ENCODE measurements at places on chromosomes 7 and 10.

DNA sequence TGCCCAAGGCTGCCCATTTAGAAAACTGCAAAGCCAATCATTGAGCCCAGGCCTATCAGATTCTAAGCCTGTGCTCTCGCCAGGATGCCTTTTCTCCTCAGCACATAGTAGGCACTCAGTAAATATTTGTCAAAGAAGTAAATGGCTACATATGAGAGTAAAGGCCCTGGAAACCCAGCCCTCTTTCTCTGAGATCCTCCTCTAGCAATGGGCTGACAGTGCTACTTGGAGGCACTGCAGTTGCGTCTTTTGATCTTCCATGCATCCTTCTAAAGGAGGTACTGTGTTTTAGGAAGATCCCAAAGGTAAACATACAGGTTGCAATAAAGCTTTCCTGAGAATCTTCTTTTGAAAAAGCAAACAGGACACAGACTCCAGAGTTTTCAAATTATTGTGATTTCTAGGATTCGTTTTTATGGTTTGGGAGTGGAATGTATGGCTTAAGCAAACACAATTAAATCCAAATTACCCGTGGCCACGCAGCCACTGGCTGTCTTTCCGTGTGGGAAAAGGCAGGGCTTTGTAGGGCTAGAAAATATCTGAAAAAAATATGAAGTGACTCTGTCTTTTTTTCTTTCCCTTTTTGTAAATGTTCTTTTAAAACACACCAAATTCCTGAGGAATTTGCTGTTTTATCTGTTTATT lies 151.3 kb upstream of the BMPER start:
- DNase-seq, result no peak

DNA sequence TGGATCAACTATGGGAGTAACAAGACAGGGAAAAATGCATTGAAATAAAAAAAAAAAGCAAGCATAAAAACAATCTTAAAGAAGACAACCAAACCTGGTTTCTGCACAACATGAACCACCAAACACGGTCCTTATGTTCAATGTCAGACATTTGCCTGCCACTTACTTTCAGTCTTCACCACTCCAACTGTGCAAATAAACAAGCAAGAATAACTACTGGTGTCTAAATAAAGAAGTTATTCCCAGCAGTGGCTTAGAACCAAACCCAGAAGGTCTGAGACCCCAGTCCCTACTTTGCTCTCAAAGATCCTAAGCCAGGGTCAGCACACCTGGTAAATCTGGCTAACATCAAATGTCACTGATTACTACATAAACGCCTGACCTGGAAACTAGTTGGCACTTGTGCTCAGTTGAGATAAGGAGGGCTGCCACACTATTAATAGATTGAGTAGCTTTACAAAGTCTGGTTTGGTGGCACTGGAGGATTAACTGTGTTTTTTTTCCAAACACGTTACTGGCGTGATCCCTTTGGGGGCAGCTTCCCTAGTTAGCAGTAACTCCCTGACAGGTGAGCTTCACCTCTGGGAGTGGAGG lies 62.7 kb upstream of the ABLIM1 start:
- no peak for DNase-seq

DNA sequence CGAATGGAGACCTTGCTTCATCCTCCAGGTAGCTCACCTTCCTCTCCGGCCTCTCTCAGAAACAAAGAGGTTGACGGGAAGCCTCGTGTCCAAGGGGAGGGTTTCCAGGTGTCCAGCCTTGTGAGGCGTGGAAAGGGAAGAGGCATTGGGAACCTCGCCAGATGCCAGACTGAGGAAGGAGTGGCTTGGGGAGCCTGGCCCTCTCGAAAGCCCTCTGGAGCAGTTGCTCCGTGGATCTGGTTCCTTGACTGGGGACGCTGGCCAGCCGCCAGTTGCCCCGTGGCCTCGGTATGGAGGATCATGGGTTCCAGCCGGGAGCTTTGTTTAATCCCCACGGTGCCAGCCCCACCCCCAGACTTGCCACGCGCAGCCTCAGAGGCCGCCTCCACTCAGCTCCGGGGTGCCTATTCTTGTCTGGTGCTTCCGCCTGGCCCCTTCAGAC lies 30.3 kb upstream of the SUN1 start:
- DNase-seq, result no peak

- no peak for DNase-seq
Measured at GRCh38 chr7:8829100-8829499, 395.7 kb downstream of the NXPH1 start.

GRCh38 chr10:29408847-29409240 lies 120.0 kb downstream of the LYZL1 start:
- DNase-seq, result no peak

DNA sequence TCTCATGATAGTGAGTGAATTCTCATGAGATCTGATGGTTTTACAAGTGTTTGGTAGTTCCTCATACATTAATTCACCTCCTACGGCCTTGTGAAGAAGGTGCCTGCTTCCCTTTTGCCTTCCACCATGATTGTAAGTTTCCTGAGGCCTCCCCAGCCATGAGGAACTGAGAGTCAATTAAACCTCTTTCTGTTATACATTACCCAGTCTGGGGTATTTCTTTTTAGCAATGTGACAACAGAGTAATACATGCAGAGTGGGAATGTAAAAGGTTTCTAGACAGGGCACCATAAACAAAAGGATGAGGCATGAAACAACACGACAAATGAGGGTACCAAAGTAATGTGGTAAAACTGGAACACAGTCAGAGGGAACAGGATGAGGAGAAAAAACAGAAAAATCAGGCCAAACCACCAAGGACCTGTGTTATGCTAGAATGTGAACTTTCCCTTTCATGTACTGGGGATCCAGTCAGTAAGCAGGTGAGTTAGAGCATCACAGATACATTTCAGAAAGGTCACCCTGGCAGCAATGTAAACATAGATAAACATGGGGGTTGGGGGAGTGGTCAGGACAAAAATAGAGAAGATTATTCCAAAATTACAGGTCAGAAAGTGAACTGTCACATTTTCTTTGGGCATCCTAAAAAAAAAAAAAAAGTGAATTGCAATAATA lies 31.9 kb downstream of the ANKRD26 start:
- no peak for DNase-seq

GRCh38 chr7:41977151-41977651 lies 259.8 kb downstream of the GLI3 start:
- no peak for DNase-seq

DNA sequence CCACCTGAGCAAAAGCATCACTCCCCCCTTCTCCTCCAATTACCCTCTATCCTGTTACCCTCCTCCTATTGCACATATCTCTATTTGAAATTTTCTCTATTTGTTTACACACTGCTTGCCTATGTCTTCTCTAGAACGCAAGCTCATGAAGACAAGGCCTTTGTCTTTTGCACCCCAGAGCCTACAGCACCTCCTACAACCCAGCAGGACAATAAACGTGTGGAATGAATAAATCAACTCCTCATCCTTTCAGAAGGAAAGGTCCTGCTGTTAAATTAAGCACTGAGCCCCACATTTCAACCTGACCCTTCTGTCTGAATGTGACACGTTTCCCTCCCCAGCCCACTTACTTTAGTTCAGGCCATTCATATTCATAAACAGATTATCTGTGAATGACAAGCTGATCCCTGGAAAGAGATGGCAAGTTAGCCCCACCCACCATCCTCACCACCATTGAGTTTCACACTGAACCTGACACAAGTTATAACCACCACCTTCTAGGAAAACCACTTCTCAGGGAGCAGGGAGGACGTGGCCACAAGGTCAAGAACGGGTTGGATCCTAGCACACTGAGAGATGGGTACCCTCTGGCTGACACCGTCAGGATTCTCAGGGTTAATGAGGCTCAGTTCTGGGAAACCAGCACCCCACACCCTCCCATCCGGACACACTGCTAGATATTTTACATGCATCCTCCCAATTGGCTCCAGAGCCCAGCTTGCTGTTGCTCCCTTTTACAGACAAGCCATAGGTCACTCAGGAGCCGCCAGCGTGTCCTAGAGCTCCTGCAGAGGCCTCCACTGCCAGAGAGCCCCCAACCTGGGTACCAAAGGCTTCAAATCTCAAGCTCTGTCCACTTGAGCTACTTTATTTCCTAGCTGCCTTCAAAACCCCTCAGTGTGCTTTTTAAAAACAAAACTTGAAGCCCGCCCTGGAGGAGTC lies 934 bp downstream of the PRTFDC1 start:
- no peak for DNase-seq

DNA sequence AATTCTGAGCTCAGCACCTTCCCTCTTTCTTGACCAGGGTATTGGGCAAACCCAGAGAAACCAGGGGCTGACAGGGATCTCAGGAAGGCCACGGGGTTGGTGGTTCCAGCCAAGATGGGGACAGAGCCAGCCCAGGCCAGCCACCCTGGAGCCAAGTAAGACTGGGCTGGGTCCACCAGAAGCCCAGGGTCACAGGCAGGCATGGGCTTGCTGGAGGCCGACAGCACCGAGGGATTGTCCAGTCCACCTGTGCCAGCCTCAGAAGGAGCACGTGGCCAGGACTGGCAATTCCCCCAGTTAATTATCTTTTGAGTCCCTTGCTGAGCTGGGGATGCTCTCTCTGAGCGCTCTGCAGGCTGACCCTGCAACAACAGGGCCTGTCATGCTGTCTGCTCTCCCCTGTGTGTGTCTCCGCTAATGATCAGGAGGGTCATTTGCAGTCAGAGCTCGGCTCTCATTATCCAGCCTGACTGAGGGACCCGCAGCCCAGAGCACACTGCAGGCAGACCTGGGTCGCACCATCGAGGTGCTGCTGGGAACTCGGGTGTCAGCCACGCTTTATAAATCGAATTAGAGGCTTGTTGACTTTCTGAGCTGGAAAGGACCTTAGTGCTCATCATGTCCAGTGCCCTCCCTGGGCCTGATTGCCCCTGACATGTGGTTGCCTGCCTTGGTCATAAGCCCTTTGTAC lies 69.5 kb upstream of the PPIF start:
- DNase-seq, result no peak

DNA sequence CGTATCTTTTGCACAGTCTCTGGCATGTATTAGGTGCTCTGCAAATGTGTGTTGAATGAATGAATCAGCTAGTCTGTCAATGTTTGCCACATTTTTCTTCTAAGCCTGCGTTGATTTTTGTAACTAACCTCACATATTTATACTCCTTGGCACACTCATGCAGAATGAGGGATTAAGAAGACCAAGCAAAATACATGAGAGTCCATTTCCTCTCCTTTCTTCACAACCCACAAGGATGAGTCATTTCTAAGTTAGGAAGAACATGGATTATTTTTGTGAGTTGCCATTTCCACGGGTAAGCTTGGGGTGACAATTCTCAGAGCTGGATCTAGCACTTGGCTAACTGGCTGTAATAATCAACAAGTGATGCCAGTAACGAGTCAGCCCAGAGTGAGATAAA lies 158.8 kb downstream of the TWIST1 start:
- no peak for DNase-seq

DNA sequence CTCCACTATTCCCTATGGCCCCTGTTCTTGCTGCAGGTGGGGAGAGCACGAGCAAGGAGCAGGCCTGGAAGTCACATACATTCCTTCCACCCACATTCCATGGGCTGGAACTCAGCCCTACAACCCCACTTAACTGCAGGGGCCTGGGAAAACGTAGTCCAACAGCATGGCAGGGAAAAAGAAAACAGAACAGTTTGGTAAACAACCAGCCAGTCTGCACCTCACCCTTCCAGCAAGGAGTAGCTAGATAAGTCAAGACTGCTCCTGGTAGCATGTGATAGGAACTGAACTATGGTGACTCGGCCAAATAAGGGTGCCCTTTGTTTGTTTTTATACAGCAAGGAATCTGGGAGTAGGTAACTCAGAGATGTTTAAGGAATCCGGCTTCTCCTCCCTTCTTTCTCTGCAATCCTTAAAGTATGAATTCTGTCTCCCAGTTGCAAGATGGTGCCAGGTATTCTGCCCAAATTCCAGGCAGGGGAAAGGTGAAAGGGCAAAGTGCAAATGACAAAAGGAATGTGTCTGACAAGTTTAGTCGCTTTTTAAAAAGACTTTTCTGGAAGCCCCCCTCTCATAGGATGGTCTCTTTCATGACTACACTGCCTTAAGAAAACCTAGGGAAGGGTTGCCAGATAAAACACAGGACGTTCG lies 311.7 kb upstream of the NEBL start:
- no peak for DNase-seq

DNA sequence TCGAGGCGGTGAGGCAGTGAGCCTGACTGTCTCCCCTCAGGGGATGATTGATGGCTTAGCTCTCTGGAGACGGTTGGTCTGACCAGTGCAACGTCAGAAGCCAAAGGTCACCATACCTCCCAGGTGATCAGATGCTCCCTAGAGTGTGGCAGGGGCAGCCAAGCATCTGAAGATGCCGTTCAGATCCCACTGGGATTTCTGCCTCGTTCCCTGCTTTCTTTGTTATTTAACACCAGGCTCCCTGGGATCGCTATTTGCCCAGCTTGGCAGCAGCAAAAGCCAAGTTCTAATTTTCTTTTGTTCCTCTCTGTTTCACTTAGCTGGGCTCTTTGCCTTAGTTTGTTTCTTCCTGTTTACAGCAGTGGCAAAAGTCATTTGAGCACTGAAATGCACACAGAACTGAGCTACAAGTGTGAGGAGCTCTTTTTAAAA lies 53.5 kb upstream of the SVIL start:
- DNase-seq, result no peak

DNA sequence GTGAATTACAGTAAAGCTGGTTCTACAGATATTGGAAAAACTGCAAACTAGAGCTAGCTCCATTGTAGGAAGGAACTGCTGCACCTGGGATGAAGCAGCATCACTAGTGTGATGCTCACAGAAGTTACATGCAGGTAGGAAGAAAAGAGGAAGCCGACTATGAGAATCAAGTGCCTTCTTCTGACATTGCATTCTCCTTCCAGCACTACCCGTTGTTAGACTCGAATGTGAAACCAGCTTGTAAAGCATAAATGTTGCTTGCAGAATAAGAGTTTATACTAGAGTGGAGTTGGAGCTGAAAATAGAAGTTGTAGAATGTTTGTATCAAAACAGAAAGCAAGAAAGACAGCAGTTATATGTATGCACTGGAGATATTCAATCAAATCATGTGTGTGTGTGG lies 49.9 kb downstream of the TRIM24 start:
- no peak for DNase-seq

GRCh38 chr10:97708976-97709946 lies 4.3 kb upstream of the MARVELD1 start:
- peak; percentile 43 for DNase-seq

- no peak for DNase-seq
Measured at GRCh38 chr10:44716470-44717015, 194.6 kb upstream of the TMEM72 start.

DNA sequence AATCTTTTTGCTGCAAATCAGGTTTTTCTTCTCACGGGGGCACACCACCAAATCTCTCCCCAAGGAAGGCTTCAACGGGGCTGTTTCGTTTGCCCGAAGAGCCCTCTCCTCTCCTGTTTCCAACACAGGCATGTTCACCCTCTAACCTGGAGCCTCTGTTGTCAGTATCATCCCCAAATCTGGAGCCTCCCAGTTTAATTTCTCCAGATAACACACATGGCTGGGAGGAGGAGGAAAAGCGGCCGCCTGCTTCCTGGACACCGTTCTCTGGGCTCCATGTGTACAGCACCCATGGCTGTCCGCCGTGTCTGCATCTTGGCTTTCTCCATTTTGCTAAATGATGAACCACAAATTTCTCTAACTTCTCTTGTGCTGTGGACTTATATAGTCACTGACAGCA lies 214.5 kb downstream of the DIP2C start:
- no peak for DNase-seq

Data from activated naive CD4-positive, alpha-beta T cell treated with anti-CD3 and anti-CD28 coated beads, Interleukin-2, amount 50 U/mL, for 16 hours (primary cell).